DND-41 (cell line): ENCODE measurements at places on chromosomes 2 and 18.

DNA sequence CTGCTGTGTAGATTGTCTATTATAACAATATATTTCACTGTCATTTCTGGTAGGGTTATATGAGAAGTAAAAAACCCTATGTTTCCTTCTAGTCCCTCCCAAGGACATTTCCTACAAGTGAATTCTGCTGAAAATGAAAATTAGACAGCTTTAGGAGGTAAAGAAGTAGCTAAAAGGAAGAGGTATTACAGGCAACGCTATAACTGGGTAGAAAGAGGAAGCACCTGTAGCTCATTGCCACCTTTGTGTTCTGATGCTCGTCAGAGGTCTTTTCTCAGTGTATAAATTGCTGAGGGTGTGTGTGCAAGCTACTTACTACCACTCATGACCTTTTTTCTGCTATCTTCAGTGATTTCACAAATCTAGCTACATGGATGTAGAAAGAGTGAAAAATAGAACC lies 1.4 kb downstream of the DNAJC10 start:
- no peak for DNase-seq

- DNase-seq: peak; percentile 61
Measured at GRCh38 chr2:105235388-105236059, 6.0 kb upstream of the GPR45 start.

GRCh38 chr18:11902522-11903292 lies 5.4 kb downstream of the MPPE1 start:
- no peak for DNase-seq

DNA sequence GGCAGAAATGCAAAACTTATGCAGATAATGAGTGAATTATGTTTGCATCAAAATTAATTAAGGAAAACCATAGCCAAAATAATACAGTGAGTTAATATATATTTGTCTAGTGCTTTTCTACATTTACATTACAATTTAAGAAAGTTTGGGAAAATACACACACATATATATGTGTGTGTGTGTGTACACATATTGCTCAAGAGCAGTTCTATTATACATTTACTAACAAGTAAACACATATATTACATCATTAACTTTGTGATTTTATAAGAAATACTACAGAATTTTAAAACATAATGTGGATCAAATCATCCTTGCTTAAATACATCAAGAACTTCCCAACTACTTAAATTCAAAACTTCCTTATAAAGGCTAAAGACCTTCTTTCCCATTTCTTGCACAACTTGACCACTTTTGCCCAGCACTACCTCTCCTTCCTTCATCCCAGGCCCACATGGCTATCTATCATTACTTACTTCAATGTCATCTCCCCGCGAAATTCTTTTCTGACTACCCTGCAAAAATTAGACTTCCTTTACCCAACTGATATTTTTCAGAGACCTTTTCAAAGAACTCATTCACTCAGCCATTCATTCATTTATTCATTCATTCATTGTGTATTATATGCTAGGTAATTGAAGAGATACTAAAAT lies 68.4 kb downstream of the COL5A2 start:
- DNase-seq: no peak

GRCh38 chr2:26591619-26592505 lies 49.3 kb downstream of the CIB4 start:
- no peak for DNase-seq

DNA sequence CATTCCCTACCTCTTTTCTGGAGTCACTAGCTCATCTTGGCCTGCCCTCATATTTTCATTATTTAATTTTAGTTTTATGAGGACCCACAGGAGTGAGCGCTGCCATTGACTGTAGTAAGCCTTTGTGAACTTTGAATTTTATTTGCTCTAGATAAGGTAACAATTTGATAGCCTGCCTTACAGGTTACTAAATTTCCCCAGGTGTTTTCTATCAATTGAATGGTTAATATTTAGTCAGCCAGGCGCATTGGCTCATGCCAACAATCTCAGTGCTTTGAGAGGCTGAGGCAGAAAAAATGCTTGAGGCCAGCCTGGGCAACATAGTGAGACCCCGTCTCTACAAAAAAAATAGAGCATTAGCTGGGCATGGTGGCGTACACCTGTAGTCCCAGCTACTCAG lies 50.2 kb downstream of the DAW1 start:
- no peak for DNase-seq

- no peak for DNase-seq
Measured at GRCh38 chr2:241151934-241152660, 1.8 kb downstream of the PPP1R7 start.

- peak; percentile 19 for DNase-seq
Measured at GRCh38 chr2:99488539-99489062, 1.2 kb downstream of the REV1 start.

DNA sequence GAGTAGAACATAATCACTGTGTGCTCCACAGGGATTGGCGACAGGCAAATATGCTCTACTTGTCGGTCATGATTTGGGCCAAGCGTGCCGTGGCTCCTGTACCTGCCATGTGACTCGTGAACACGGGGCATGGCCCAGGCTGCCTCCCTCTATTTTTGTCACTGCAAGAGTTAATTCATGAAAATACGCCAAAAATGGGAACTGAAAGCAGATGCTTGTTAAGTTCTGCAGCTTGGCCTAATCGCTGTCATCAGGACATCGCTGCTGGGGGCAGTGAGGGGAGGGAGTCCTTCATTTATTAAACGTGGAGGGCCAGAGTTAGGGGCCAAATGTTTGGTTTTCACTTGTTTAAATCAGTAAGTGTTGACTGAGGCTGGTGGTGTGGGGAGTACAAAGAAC lies 177.8 kb downstream of the BCL2 start:
- DNase-seq: no peak

DNA sequence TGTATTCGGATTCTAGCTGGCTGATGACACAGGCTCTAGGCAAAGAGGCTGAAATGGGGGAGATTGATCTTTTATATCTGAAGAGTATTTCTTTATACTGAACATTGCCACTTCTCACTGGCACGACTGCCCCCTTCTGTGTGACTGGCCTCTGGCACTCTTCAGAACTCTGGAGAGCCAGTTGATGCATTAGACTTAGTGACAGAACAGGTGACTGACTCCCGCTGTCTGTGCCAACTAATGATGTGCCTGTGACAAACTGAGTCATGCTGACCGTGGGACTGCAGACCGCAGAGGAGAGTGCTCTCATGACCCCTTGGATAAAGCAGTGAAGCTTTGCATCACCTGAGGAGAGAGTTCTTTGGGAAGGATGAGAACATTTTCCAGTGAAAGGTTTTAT lies 14.4 kb downstream of the MGAT5 start:
- no peak for DNase-seq

DNA sequence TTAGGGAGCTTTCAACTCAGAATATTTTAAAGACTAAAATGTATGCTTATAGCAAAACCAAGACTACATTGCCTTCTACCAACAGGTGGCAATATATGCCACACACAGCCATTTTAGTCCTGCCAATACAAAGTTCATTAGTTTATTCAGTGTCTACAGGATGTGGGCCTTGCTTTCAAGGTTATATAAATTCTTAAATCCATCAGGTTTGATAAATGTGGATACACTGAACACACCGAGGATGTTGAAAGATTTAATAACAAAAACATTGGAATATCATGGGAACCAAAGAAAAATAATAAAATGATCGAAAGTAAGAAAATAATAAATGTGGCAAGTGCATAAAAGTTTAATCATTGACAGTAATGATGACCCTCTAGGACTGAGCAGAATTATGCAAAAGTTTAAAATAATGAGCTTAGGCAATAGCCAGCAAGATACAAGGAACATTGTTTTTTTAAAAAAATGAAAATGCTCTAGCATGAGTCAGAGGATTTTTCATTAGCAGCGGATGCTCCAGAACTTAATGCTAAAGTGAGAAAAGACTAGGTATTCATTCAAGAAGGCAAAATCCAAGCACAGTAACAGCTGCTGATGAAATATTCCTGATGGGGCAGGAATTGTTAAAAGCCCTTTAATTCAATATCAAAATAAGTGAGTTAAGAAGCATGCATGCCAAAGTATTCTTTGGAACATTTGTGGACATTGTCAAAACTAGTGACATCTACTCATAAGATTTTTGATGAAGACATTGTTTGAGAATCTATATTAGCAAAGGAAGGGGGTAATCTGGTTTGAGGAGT lies 14.2 kb downstream of the SCN9A start:
- DNase-seq: no peak

DNA sequence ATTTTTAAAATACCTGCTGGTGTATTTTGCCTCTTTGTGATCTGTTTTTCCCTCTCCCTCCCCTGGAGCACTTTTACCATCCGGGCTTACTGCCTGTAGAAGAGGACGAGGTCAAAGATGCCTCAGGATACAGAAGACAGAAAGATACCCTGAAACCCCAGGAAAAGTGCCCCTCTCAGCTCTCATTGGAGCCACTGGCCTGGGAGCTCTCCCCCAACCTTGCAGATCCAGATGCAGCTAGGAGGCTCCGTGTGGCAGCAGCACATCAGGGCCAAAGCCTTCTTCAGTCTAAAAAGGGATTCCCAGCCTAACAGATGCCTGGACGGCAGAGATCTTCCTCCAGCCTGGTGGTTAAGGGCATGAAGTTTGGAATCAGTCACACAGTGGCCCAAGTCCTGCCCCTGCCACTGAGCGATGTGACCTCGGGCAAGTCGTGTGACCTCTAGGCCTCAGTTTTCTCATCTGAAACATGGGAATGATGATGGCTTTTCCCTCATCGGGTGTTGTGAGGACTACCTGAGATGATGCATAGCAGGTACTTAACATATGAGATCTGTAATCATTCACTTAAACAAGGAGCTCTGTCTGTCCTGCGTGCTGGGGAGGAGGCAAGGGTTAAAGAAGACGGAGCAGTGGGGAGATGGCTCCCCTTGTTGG lies 239.4 kb downstream of the DYSF start:
- DNase-seq: no peak

DNA sequence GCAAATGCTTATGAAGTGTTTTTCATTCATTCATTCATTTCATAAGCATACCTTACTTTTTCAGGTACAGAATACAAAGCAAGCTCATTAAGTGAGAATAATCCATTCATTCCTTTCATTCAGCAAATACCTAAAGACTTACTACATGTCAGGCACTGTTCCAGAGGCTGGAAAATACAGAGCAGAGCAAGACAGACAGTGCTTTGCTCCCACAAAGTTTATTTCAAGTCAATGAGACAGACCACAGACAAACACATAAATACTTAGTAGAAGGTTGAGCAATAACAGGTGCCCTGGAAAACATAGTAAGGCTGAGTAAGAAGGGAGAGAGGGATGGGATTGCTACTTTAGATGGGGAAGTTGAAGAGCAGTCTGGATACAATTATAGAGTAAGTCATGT lies 309.8 kb downstream of the C1D start:
- no peak for DNase-seq

DNA sequence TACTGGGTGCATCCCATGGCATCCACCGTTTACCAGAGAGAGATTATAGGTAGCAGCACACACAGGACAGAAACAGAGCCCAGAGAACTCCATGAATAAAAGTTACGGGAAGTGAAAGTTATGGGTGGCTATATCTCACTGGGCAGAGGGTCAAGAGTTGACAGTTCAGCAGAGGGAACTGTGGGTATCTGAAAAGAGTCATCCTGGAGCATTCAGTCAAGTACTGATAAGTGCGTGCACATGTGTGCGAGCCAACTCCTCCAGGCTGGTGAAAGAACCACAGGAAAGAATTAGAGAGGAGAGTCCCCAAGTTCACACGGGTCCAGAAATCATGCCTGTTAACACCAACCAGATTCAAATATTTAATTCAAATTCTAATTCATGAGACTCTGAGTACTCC lies 1588.2 kb downstream of the LRP1B start:
- no peak for DNase-seq

DNA sequence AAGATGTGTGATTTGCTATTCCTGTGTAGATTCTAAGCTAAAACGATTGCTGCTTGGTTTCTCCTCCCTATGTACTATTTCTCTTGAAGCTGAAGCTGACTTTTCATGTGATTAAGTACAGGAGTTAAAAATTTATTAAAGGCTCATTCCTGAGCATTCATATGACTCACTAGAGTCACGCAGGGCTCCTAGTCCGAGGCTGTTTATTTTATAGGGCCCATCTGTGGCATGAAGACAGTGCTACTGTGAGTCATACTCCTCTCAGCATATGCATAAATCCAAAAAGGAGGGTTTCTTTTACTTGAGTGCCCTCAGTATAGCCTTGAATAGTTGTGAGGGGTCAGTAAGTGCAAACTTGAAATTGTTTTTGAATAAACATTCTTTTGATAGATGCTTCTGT lies 378.8 kb downstream of the PTPRM start:
- DNase-seq: no peak

- DNase-seq: no peak
Measured at GRCh38 chr2:127024769-127025358, 82.1 kb downstream of the BIN1 start.

DNA sequence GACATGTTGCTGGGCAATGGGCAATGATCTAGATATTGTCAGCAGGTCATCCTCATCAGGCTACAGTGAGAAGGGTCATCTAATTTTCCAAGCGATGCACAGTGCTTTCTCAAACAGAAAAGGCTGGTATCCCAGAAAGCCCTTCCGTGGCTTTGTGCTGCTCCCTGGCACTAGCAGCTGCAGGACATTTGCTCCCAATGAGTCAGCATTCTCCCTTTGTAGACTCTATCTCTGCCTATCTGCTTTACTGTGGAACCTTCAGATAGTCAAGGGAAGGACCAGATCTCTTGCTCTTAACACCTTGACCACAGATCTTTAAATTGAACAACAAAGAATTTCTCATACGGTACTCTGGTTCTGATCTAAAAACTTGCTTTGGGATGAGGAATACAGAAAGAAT lies 101.4 kb downstream of the CDH2 start:
- no peak for DNase-seq

GRCh38 chr2:6181525-6181924 lies 489.3 kb downstream of the SOX11 start:
- no peak for DNase-seq

DNA sequence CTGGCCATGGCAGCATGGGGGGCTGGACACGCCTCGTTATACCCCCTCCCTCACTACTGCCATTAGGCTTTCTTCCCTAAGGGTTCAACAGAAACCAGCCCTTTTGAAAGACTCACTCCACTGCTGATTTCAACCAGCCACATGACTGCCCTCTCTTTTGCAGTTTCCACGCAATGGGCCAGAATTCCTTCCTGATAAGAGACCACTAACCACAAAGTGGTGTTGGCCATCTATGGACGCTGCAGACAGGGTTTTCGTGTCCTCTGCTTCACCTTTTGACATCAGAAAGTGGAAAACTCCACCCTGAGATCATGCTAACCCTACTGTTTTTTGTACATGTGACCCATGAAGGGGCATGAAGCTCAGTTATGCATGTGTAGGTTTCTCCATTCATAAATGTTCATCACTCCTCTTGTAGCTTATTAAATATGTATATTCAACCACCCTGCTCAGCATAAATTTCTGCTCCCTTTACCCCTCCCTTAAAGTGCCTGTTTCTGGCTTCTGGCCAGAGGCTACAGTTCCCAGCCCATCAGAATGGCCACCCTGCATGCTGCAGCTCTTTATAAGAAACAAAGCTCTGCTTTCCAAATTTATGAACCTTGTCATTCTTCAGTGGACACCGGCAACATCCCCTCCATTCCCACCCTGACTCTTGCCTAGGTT lies 106.6 kb upstream of the MSH6 start:
- no peak for DNase-seq

- DNase-seq: peak; percentile 72
Measured at GRCh38 chr2:120680136-120680761, 55.4 kb upstream of the GLI2 start.
